ENCODE measurements at places on chromosomes 4 and X.

DNA sequence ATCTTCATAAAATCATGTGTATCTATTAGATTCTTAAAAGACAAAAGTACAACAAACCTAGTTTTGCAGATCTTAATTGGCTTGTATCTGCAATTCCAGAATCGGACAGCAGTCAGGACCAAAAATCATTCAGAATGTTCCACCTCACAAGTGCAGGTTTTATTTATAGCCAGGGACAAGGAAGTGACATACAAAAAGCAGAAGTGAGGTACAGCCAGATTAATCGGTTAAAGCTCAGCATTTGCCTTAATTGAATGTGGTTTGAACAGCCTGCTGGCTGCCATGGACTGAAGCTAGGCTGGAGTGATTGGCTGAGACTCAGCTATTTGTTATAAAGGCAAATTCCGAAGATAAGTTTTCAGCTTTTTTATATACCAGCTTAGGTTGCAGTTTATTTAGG, 932.6 kb downstream of the C4orf33 start:
- no peak for DNase-seq

DNA sequence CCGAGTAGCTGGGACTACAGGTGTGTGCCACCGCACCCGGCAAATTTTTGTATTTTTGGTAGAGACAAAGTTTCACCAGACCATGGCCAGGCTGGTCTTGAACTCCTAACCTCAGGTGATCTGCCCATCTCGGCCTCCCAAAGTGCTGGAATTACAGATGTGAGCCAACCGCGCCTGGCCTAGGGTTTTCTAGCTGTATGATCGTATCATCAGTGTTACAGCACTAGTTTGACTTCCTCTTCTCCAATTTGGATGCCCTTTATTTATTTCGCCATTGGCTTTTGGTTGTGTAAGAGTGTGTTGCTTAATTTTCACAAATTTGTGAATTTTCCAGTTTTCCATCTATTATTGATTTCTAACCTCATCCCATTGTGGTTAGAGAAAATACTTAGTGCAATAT, 5.2 kb downstream of the TKTL1 start:
- no peak for DNase-seq

- DNase-seq, result no peak
These were observed 388.9 kb downstream of the PPARGC1A start for GRCh38 chr4:23500894-23501449.

DNA sequence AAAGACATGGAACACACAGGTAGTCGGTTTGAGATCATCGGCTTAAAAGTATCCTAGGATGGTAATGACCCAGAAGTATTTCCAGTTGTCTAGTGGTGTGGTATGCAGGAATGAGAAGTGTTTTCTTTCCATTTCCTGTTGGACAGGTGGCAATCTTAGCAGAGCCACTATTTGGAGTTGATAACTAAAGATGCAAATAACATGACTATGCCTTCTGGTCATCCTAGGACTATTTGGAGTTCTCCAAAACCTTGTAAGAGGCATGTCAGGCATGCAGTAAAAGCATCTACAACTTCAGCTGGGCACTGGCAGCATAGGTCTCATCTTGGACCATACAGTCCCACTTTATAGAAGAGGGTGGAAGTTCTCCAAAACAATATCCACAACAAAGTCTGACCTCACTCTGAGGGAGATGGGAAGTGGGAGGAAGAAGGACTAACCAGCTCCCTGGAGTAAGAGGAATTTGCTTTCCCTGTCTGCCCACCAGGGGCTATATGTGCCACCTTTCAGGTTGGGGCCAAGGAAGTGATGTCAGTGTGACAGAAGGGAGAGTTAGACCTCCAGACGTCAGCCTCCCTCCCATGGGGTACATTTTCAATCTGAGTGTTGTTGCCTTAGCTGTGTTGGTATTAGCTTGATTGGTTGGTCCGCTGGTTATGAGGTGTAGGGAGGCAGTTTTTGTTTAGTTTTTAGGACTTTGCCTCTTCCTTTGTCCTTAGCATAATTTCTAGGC, 101.2 kb upstream of the MYOZ2 start:
- DNase-seq, result no peak

DNA sequence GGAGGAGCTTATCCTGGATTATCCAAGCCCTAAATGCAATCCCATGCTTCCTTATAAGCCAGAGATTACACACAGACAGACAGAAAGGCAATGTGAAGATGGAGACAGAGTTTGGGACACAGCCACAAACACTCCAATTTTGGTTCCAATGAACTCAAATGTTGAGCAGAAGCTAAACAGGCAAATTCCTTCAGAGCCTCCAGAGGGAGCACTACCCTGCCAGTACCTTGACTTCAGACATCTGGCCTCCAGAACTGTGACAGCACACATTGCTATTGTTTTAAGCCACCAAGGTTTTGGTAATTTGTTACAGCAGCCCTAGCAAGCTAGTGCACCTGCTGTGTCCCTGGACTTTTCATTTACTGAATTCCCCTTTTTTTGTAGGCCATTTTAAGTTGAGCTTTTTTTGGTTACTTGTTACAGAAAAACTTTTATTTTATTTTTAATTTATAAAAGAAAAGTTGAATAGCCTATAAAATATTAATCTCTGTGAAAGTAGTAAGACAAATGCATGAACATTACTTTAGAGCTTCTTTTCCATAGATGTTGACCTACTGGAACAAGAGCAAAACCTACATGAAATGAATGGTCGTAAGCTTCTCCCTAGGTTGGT, 33.4 kb upstream of the SRD5A3 start:
- peak; percentile 9 for DNase-seq

DNA sequence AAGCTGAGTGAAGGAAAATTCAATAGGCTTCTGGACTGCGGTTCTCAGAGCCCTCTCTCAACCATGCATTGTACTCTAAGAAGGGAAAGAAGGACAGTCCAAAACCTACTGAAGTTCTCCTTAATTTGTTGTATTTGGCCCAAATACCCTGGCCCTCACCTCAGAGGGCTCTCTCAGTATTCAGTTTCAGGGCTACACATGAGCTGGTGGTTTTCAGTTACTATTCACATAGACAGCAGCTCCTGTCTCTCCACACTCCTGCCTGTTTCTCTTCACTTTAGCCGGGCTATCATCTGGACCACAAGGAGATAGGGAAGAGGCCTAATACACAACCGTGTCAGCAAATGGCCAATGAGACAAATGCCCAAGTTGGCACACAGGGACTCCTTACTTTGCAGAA, 66.0 kb downstream of the ATG4A start:
- DNase-seq, result no peak

- DNase-seq, result no peak
These were observed 346.5 kb upstream of the FAT1 start for GRCh38 chr4:187070158-187070557.

DNA sequence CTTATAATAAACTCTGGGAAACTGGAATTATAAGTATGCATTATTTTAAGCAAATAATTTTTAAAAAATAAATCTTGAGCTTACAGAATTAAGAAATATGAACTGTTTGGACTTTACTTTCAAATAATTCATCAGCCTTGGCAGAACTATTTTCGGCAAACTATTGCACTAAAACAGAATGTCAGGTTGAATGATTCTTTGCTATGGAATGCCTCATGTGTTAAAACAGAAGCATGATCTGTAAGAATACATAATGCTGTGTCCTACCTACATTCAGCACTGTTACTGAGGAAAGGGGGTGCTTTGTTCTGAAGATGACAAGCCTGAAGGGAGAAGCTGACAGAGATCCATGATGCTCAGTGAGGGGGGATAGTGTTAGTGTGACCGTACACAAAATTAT, 55.6 kb upstream of the EXOC1L start:
- no peak for DNase-seq

DNA sequence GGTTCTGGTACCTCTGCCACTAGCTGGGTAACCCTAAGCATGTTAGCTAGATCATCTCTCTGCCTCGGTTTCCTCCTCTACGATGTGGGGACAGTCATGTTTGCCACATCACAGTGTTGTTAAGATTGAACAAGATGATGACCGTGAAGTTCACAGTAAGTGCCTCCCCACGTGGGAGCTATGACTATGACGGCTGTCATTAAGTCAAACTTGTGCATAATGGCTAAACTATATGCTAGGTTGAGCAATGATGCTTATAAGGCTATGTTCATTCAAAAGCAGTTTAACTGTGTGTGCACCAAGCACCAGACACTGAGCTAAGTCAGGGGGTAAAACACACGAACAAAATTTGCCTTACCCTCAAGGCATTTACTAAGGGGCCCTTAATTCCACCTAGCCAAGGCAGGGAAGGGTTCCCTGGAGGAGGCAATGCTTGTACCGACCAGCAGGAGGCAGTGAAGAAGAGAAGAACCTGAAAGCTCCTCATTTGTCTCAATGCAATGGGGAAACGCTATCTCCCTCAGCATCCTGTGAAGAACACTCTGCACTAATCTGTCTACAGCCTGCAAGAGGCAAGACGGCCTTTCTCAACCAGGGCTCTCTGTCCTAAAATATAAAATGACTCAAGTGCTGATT, 52.9 kb downstream of the MAP7D2 start:
- DNase-seq, result no peak

- no peak for DNase-seq
These were observed 233.6 kb downstream of the PDHA2 start for GRCh38 chr4:96073461-96073860.

- no peak for DNase-seq
These were observed 5.3 kb downstream of the MTM1 start for GRCh38 chrX:150573702-150574101.

DNA sequence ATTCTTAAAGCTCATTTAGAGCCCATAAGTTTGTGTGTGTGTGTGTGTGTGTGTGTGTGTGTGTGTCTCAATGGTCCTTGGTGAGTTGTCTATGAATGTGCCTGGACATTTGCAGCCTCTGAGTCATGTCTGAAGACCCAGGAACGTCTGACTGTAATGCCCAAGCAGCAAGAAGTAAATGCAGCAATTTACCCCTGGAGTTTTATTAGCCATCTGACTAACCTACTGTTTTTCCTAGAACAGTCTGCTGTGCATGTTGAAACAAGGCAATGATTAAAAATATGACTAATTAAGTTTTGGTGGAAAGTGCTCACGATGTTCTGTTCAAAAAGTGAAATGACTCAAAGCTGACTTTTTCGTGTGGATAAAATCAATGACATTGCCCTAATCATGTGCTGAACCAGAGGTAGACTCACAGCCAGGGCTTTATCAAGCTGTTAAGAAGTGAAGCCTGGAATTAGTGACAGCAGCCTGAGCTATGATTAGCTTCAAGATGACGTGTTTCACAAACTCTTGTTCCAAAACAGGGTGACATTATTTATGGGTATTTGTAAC, 201.6 kb downstream of the CPE start:
- peak; percentile 41 for DNase-seq

DNA sequence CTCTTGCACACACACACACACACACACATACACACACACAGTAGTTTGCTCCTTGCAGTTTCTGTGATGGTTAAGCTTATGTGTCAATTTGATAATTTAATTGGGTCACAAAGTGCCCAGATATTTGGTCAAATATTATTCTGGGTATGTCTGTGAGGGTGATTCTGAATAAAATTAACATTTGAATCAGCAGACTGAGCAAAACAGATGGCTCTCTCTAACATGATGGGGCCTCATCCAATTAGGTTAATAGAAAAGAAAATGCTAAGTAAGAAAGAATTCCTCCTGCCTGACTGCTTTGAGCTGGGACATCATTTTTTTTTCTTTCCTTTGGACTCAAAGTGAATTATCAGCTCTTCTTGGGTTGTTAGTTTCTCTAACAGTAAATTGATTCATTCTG, 191.2 kb upstream of the INTU start:
- DNase-seq, result no peak
